ENCODE measurements at places on chromosomes 6 and 20.

- DNase-seq = no peak
Measured at GRCh38 chr6:85458184-85458583, 8.3 kb downstream of the NT5E start.

GRCh38 chr20:49237531-49237930 is 18.3 kb downstream of the DDX27 start:
- DNase-seq = no peak

- no peak for DNase-seq
Measured at GRCh38 chr20:37649017-37649416, 44.8 kb upstream of the CTNNBL1 start.

DNA sequence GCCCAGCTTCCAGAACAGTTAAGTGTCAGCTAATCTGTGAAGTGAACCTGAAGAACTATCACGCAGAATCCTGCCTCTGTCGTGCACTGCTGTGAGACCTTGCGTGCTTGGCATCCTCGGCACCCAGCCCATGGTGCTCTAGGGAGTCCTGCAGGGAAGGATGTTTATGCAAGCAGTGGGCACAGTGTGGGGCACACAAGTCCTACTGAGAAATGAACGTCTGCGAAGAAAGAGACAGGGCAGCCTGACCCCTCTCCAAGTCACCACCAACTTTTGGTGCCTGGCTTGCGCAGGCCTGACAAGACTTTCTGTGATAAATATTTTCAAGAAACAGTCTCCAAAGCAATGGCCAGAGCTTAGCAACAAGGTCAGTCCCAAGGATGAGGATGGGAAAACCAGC is 68.0 kb downstream of the MYH7B start:
- DNase-seq = no peak

DNA sequence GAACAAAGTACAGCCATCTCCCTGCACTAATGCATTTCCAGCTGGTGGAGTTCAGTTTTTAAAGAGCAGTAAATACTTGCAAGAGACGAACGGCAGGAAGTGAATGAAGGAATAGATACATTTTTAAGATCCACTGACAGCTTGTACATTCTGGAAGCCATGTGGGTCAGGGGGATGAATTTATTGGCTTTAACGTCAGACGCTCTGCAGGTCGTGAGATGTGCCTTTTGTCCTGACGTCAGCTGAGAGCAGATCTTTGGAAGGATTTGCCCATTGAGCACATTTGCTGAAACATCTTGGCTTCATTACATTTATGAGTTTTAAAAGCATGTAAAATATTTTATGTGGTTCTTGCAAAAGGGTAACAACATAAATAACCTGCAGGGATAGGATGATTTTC is 29.5 kb upstream of the SALL4 start:
- DNase-seq = no peak

DNA sequence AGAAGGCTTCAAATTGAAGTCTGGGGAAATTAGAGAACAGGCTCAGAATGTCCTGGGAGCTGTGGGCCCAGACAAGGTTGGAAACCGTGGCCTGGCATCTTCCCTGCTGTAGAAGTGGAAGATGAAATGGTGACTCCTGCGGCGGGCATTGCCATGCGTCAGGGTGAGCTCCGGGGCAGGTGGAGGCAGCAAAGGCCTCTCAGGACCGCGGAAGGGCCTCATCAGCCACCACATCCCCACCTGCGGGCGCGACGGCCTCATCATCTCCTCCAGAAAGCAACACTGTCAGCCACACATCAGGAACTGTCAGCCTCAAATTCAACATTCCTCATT is 161.7 kb downstream of the SYNDIG1 start:
- no peak for DNase-seq

- DNase-seq = no peak
Measured at GRCh38 chr20:59939052-59939878, 840 bp downstream of the PPP1R3D start.

- no peak for DNase-seq
Measured at GRCh38 chr6:91654357-91654756, 1067.5 kb upstream of the MAP3K7 start.

DNA sequence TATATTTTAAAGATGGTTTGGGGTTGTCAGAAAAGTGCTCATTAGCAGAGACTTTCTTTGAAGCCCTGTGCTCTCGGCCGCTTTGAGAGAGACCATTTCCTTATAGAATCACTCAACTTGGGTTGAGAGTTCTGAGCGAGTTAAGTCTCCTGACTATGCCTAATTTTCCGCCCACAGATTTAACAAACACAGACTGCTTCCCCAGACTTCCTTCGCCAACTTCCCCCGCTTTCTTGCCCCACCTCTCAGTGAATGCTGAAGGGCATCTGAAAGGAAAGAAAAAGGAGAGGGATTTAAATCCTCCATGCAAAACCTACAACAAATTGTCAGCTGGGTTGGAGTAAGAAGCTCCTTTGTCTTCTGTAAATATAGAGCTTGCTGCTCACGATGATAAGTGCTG is 224.0 kb downstream of the EYA2 start:
- DNase-seq = no peak

GRCh38 chr6:98033617-98034016 is 750.6 kb upstream of the MMS22L start:
- DNase-seq = no peak

DNA sequence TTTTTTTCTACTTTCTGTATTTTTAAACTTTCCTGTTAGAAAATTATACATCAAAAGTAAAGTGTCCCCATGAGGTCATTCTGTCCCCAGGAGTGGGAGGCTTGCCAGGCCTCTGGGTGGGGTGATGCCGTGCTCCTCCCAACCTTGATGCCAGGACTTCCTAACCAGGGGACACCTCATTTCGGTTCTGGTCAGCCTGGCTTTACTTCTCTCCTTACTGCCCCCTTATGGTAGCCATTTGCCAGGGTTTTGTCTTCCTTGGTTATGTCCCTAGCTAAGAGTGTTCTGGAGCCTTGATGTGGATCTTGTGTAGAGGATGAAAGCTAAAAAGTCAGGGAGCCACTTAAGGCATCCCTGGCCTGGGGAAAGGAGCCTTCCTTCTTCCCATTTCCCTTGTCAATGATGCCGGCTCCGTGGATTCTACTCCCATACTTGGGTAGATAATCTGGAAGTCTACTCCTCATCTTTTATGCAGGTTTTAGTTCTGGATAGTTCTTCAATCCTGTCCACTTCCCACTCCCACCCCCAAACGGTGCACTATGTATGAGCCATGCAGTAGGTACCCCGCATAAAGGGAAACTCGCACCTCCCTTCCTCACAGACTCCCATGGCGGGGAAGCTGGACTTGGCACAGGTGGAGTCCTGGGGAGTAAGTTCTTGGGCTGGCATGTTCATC is 164.1 kb upstream of the SALL4 start:
- no peak for DNase-seq

DNA sequence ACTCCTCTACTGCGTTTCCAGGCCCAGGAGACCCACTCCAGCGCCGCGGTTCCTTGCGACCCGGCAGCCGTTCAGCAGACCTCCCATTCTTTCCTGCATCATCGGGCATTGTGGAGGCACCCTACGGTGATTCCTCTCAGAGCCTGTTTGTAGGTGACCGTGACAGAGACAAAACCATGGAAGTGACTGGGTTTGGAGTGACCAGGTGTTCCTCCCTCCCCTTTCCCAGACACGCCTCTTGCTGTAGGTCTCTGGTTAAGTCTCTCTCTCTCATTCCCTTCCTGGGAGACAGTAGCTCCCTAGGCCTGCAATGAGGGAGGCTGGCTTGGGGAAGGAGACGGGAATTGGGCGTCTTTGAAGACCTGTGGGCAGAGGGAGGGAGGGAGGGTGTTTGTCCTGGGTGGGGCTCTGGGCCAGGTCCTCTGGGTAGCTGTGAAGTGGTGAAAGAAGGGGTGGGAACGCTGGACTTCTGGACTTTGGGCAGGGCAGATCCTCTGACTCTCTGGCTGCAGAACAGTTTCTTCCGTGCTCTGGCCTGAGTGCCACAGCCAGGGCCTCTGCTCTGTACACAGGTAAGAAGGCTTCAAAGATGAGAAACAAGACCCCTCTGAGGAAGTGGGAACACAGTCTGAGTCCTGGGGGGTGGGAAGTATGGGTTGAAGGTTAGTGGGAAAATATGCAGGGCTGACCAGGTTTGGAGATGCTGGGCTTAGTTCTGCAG is 763 bp downstream of the KLC4 start:
- DNase-seq = no peak

GRCh38 chr6:75171567-75171966 is 34.3 kb downstream of the COL12A1 start:
- no peak for DNase-seq
